Activated naive CD8-positive, alpha-beta T cell treated with anti-CD3 and anti-CD28 coated beads, Interleukin-2, amount 10 ng/mL, durations not matched to agents 7 days and 5 days (primary cell): ENCODE measurements at places on chromosomes 4 and X. TPM values are rescaled to one million over a fixed set of nuclear protein-coding genes. Genes with fewer than 3 reads are reported as not detected.

- DNase-seq, result no peak
Observed at GRCh38 chr4:102627831-102628523, 126.8 kb downstream of the NFKB1 start.

GRCh38 chr4:151670843-151671242 is 90.0 kb downstream of the GATB start:
- DNase-seq, result no peak

MTNR1A gene
- not detected for total RNA-seq

DGKK gene
- total RNA-seq, result not detected

TCEAL2 gene
- total RNA-seq, result 0.31 TPM
